NCI-H2171 (cell line): ENCODE measurements at places on chromosomes 6 and 20.

GRCh38 chr6:93721386-93722048, 302.2 kb upstream of the EPHA7 start:
- DNase-seq, result no peak

GRCh38 chr6:157030755-157031154, 253.6 kb downstream of the ARID1B start:
- DNase-seq, result no peak

- DNase-seq, result no peak
Observed at GRCh38 chr6:44234101-44235025, 11.0 kb downstream of the SLC29A1 start.

DNA sequence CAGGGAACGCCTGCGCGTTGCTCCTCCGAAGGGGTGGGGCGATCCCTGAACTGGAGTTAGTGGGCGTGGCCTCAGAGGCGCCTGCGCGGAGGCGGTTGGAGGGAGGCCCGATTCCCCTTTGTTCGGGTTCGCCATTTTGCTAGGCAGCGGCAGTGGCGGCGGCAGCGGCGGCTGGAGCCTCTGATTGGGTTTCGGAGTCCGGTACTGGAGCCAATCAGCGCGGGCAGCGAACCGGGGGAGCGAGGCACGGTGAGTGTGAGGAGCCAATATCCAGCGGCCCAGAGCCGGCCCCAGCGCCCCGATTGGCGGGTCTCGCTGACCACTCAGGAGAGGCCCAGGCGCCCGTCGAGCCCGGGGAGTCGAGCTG, at the start of gene NFYA:
Gene NFYA, plus strand, starts transcription at position 139 of the 367 bp plus-strand sequence. CDS start 6,116 bp downstream, outside the sequence.
- DNase-seq, result no peak

- DNase-seq, result no peak
Observed at GRCh38 chr6:111725446-111726112, 119.9 kb upstream of the TRAF3IP2 start.
